Mesothelial cell of epicardium (in vitro differentiated cells): ENCODE measurements at places on chromosomes 5 and 9.

- DNase-seq, result no peak
Measured at GRCh38 chr5:106121972-106122605, 1548.6 kb downstream of the EFNA5 start.

DNA sequence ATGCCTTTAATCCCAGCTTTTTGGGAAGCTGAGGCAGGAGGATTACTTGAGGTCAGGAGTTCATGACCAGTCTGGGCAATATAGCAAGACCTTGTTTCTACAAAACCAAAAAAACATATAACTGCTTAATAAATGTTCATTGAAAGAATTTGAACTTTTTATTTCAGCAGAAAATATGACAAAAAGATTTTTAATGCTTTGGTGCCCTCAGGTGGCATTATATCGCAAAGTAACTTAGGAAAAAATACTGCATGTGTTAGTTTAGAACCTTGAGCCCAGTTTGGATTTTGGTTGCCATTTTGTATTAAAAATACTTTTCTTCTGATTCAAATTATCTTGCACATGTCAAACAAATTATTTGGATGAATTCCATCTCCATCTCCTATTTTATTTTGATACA is 103.2 kb downstream of the GPBP1 start:
- DNase-seq, result no peak

DNA sequence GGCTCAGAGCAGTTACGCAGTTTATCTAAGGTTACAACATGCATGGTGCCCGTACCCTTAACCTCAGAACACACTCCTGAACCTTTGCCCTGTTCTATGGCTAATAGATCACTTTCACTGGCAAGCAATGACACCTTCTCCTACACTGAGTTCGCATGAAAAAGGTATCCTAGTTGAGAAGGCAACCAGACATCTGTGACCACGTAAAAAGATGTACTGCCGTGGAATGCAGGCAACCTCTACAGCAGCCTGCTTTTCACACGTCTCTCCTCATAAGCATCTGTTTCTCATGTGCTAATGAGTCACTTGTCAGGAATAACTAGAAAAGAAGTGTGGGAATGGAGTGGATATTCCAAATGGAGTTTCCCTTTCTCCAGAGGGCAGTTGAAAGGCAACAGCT is 71.4 kb downstream of the FBXO38 start:
- no peak for DNase-seq

DNA sequence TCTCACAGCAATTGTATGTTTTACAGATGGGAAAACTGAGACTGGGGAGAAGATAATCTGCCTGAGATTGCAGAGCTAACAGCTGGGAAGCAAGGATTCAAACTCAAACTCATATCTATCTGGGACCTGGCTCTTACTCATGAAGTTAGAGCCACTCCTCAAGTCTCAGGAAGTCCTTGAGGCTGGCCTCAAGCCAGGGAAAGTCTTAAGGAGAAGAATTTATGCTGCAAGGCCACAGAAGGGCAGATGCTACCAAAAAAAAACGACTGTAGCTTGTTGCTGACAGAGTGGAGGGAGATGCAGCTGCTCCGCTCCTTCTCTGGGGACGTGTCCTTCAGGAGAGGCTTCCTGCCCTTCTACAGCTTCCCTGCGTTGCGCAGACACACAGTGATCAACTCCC is 39.8 kb downstream of the BARHL1 start:
- no peak for DNase-seq

DNA sequence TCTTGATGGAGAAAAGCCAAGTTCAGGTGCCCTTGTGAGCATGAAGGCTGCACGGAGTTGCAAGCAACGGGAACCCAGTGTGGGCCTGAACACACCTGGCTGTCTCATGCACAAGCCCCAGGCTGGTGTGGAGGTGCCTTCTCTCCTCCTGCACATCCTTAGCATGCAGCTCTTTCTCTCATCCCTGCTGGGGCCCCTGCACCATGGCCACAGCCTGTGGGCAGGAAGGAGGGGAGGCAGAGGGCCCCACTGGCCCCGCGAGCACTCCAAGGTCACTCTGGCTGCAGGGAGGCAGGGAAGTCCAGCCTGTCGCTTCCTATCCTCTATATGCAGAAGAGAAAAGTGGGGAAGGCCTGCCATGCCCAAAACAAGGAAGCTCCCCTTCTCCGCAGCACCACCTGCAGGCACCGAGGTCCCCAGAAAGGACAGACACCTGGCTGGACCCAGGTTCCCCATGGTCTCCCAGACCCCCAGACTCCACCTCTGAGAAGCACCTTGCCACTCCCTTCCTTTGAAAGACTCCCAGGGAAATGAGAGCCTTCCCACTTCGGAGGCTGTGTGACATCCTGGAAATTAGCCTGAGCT is 18.6 kb downstream of the STKLD1 start:
- no peak for DNase-seq

DNA sequence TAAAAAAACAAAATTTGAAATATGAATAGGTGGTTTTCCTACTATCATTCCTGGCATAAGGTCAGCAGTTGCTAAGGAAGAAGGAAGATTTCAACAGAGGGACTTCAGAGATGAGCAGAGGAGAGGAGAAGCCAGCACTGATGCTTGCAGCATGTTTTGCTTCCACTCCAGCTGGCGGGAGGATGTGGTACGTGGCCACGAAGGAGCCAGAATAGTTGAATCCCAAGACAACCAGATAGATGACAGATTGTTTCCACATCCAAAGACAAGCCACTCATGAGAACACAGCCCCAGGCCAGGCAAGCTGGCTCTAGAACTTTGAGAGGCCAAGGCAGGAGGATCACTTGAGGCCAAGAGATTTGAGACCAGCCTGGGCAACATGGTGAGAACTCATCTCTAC is 15.1 kb downstream of the TIMD4 start:
- no peak for DNase-seq

DNA sequence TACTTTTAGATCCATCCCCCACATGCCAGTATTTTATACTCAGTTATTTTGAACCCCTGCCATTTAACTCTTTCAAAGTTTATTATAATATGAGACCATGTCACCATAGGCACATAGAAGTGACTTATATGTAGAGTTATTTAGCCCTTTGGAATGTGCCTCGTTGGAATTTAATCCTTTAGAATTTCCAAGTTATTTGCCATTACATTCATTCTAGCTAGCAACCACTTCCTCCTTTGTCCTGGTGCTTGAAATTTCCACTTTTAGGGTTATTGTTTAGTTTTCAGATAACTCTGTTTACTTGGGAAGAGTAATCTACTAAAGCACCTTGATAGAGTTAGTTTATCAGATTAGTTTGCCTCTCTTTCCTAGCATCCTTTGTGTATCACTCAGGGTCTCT is 82.8 kb upstream of the TLE1 start:
- no peak for DNase-seq

DNA sequence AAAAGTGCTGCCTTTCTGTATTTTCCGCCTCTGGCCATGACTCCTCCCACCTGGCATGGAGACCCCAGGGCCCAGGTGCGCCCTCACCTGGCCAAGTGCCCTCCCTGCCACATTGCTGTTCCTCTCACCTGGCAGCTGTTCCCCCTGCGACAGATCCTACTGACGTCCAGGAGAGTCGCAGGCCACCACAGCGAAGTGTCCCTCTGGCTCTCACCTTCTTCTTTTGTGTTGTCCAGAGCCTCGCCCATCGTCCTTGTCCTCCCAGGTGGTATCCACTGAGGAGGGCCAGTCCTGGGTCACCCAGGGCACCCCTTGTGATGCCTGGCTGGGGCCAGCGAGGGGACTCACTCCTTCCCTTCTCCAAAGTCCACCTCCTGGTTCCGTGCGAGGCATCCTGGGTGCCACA is 2.6 kb downstream of the NKD2 start:
- peak; percentile 72 for DNase-seq

DNA sequence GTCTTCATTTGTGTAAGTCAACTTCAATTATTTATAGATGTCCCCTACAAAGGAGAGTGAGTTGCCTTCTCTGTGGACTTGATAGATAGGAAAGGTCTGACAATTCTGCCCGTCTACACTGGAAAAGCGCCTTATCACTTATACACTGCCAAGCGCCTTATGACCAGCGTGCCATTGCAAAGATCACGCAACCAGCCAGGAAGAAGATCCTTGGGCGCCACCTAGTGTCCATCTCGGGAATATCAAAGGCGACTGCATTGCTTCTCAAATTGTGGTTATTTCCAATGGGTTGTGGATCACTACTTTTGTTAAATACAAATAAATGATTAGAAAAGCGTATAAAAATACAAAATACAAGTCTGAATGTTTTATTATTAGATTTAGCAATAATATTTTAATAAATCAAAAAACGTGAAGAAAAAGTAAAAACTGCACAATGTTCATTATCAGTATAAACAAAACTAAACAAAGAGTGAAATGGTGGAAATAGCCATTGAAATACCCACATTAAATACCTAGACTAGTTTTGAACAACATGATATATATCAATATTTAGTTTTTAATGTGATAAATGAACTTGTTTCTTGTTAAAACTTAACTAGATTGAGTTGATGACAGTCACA is 27.8 kb downstream of the SUB1 start:
- DNase-seq, result peak; percentile 91

GRCh38 chr9:123517512-123517911 is 161.5 kb downstream of the CRB2 start:
- no peak for DNase-seq

DNA sequence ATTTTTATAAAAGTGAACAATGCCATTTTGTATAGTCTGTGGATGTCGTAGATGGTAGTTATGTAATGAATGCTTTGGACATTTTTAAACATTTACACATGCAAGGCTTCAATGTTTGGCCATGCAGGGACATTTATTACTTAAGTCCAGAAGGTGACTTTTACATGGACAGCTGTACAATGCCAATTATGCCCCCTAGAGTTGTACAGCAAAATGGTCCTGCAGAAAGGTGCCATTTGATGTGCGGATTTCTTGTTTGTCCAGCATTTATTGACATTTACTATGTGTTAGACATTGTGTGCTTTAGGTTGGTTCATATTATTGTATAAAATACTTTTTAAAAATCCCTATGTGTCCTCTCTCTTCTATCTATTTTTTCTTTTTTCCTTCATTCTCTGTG is 22.5 kb upstream of the COMMD10 start:
- DNase-seq, result no peak

DNA sequence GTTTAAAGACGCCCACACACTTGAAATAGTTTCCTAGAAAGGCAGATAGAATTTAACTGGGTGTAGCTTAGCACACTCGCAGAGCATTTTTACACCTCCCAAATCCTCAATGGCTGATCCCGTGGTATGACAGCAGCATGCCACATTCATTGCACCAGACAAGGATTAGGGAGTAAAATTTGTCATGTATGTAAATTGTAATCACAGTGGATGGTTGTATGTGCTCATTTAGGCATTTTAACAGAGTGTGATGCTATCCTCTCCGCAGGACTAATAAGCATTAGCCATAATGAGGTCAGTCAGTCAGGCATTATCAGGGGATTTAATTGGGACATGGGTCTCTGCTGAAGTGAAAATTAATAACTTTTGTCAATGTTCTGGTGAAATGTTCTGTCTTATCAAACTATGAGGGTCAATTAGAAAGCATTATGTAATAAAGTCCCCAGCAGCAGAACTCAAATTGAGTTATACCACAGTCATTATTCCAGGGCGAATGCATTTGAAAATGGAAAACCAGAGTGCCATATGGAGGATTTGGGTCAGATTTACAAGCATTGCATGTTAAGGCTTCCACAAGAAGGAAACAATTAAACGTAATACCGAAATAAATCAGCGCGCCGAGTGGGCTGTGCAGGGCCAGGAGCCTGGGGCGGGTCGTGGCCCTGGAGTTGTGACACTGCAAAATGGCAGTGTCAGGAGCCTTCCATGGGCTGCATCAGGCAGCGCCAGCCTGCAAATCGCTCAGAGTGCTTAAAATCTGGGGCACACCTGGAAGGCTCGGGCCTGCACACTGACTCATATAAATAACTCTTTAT is 602.2 kb downstream of the BNC2 start:
- DNase-seq, result no peak

DNA sequence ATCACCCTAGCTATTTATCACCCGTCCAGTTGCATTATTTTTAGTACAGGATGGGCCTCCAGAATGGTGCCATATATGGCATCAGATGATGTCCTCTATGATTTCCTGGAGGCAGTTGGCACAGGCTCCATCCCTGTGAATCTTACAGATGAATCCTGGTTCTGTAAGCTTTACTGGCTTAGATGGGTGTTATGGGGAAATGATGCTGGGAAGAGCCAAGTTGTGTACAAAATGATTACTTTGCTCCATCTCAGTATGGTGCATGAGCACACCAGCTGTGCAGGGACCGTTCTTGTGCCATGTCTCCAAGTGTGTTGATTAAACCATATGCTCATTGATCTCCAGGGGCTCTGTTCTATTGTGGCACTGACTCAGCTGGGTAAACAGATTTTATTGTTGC is 755.7 kb downstream of the TLR4 start:
- no peak for DNase-seq
